ENCODE measurements at places on chromosomes 16 and 17.

- no peak for DNase-seq
These were observed 26.5 kb downstream of the SREBF1 start for GRCh38 chr17:17810084-17810894.

GRCh38 chr16:86133847-86134375 lies 234.9 kb downstream of the IRF8 start:
- no peak for DNase-seq

GRCh38 chr17:67478401-67479041 lies 101.4 kb downstream of the PITPNC1 start:
- no peak for DNase-seq

GRCh38 chr17:43356450-43356849 lies 42.3 kb upstream of the ARL4D start:
- no peak for DNase-seq

- no peak for DNase-seq
These were observed 40.1 kb downstream of the SKAP1 start for GRCh38 chr17:48389903-48390302.

DNA sequence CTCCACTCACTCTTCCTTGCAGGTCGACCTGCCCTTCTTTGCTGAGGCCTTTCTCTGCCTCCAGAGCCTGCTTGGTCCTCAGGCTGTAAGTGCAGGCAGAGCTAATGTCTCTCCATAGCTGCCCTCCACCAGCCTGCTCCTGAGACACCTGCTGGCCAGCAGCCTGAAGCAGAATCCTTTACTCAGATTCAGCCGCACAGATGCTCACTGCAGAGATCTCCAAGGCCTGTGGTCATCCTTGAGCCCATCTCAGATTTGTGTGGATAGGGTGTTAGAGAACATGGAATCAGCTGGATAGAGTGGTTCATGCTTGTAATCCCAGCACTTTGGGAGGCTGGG lies 11.5 kb downstream of the DEXI start:
- no peak for DNase-seq

GRCh38 chr16:49048557-49048956 lies 233.1 kb downstream of the CBLN1 start:
- DNase-seq = no peak

- no peak for DNase-seq
These were observed 10.9 kb downstream of the CACNB1 start for GRCh38 chr17:39186481-39187002.

DNA sequence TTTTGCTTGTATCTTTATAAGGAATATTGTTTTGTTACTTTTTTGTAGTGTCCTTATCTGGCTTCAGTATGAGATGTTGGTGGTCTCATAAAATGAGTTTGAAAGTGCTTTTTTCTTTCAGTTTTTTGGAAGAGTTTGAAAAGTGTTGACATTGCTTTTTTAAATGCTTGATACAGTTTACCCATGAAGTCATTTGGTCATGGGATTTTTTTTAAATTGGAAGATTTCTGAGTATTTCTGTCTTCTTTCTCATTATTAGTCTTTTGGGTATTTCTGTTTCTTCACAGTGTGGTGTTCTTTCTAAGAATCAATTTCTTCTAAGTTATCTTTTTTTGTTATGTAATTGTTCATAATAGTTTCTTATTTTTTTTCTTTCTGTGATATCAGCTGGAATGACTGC lies 15.1 kb downstream of the ZNF267 start:
- DNase-seq = no peak

DNA sequence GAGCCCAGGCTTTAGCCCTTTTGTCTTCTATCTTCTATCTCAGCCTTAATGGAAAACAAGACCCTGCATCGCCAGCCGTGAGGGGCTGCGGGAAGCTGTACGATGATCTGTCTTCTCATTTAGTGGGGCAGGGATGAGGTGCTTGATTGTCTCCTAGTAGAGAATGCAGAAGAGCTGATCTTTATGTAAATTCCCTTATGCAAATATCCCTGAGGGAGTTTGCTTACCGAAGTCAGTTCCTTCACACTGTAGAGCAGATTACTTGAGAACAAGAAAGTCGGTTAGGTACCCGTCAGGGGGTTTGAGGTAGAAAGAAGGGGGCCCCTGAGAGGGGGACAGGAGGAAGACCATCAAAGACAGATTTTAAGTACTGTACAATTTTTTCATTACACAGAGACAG lies 66.2 kb downstream of the IRF8 start:
- DNase-seq = no peak

GRCh38 chr16:24024971-24025370 lies 189.2 kb downstream of the PRKCB start:
- no peak for DNase-seq

- DNase-seq = no peak
These were observed 183.8 kb upstream of the XYLT1 start for GRCh38 chr16:17654571-17654970.

GRCh38 chr16:78310196-78310595 lies 210.7 kb downstream of the WWOX start:
- no peak for DNase-seq

- DNase-seq = no peak
These were observed 55.0 kb downstream of the MEAK7 start for GRCh38 chr16:84449156-84450140.

DNA sequence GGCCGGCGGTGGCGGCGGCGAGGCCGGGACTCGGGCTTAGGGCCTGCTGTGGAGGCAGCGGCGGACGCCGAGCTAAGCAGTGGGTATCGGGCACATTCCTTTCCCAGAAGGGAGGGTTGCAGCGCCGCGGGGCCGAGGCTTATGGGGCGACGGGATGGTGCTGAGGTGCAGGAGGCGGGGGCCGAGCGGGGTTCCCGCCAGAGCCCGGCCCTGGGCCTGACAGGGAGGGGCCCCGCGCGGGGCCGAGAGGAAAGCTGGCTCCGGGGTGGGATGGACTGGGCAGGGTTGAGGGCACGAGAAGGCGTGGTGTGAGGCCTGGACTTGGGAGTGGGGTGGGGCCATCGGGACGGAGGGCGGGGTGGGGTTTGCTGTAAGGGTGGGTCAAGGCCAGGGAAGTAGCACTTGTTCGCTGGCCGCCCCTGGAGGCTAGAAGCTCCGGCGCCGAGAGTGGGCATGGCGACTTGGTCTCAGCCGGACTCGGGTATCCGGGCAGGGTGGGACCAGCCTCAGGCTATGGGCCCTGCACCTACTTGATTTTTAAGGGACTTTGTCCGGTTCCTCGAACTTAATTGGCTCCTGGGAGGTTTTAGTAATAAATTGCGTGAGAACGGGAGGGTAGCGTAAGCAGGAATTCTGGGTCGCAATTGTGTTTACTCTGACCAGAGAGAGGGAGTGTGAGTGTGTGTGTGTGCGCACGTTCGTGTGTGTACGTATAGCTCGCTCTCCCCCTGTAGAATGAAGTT lies 396 bp downstream of the NFE2L1 start:
- peak; percentile 70 for DNase-seq

- no peak for DNase-seq
These were observed 325.5 kb downstream of the C16orf95 start for GRCh38 chr16:86991679-86992078.

GRCh38 chr16:75323198-75323597 lies 71.8 kb upstream of the BCAR1 start:
- DNase-seq = no peak

GRCh38 chr17:74565126-74565525 lies 2.2 kb downstream of the CD300H start:
- DNase-seq = no peak

DNA sequence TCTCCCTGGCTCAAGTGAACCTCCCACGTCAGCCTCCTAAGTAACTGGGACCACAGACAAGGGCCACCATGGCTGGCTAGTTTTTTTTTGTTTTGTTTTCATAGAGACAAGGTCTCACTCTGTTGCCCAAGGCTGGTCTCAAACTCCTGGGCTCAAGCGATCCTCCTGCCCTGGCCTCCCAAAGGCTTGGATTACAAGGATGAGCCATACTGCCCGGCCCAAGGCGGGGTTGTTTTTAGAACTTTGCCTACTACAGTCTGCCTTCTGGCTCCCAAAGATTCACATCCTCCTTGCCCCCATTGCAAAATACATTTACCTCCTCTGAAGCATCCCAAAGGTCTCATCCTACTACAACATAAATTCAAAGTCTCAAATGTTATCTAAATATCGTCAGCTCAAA lies 49.5 kb upstream of the PHOSPHO1 start:
- no peak for DNase-seq

DNA sequence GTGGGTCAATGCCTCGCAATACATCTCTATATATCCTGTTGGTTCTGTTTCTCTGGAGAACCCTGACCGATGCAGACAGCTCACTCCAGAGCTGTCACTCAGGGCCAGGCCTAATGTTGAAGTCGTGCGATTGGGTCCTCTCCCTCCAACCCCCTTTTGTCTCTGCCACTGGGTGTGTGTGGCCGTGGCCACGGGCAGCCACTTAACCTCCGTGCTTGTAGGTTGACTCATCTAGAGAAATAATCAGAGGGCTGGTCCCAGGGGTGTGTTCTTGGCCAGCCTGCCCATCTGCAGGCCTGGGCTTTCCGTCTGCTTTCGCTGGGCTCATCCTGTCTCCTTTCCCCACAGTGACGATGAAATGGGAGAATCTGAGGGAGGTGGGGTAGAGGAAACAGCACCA lies 7.4 kb downstream of the ADAD2 start:
- no peak for DNase-seq
